ENCODE measurements at places on chromosomes 16 and 17.

DNA sequence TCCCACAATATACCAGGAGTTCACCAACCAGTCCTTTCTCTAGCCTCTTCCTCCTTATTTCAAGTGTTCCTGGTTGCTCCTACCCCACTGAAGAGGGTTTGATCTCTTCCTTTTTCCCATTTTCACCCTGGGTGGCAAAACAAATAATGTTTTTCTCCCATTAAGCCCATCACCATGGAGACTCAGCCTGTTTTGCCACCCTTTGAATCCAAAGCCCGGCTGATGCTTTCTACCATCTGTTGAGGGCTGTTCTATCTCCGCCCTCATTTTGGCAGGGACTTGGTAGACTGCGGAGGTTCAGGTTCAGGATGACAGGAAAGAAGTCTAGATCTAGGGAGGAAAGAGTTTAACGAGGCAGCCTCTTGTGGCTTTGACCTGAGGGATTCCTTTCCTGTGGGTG lies 2.6 kb downstream of the DNAH2 start:
- no peak for DNase-seq

DNA sequence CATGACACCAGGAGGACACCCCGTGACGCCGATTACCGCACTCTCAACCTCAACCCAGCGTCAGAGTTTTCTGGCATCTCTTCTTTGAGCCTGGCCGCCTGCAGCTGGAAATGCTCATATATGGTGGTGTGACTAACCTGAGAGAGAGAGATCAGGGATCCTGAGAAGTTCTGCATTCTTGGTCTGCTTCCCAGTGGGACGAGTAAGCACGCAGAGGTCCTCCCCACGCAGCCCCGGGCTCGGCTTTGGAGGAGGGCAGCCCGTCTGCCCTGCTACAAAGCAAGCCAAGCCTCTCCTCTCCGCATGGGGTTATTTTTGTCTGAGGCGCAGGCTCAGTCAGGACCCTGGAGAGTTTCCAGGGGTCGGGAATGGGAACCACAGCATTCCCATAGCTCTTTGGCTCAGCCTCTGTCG lies 16.5 kb downstream of the CRISPLD2 start:
- no peak for DNase-seq

- no peak for DNase-seq
Measured at GRCh38 chr16:78745108-78746019, 645.9 kb downstream of the WWOX start.

DNA sequence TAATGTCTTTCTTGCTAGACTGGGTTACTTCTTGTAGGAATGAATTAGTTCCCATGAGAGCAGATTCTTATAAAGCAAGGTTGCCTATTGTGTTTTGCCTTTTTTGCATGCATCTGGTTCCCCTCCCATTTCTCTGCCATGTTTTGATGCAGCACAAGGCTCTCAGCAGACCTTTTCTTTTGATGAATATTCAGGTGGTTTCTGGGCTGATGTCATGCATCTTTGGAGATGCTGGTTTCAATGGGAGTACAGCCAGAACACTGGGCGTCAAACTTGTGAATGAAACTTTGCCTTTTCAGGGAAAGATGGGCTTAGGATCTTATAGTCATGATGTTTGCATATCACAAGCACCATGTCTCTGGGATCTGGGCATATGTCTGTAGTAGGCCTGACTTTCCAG lies 111.7 kb upstream of the CCL2 start:
- DNase-seq = no peak

GRCh38 chr16:69329369-69330285 lies 761 bp downstream of the PDF start:
- peak; percentile 46 for DNase-seq

DNA sequence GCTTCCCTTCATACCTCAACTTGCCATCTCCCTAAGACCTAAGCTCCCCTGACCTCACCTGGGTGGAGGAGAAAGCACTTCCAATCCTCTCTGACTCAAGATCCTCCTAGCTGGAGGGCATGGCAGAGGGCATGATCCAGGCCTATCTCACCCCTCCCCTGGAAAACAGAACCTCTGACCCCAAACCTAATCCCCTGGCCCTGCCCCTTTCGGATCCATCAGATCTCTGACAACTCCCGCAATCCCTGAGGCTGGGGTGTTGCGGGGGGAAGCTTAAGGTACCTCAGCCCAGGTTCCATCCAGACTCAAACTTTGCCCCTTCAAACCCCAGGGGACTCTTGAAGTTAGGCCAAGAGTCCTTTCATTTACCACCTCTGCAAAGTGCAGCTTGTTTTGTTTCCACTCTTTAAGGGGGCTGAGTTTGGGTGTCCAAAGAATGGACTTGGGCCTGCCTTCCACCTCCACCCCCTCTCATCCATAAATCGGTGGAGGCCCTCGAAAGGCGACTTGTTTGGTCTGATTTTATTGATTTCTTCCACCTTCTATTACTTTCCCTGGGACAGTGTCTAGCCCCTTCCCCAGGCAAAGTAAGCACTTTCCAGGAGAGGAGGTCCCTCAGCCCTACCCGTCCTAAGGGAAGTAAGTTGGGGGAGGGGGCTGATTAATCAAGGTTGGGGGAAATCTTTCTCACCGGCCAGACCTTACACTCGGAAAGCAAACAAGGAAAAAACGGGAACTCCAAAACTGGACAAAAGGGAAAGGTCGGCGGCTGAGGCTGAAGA lies 2.6 kb downstream of the EPOP start:
- no peak for DNase-seq

DNA sequence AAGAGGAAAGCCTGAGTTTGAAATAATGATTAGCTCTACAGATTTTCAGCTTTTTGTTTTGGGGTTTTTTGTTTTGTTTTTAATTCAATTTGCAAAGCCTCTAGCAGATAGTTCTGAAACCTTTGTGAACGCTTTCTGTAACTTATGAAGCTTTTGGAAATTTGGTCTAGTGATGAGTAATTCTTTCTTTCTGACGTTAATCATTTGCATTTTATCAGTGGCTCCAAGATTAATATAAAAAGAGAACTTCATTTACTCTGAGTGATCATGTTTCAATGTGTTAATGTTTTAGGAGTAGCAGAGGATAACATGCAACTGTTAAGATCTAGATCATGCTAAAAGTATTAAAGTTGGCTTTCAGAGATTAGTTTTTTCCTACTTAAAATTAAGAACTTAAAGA lies 160.3 kb upstream of the TBX2 start:
- no peak for DNase-seq

- no peak for DNase-seq
Measured at GRCh38 chr17:29977836-29978235, 36.4 kb downstream of the EFCAB5 start.

GRCh38 chr17:416293-417206 lies 63.9 kb upstream of the RPH3AL start:
- DNase-seq = no peak

DNA sequence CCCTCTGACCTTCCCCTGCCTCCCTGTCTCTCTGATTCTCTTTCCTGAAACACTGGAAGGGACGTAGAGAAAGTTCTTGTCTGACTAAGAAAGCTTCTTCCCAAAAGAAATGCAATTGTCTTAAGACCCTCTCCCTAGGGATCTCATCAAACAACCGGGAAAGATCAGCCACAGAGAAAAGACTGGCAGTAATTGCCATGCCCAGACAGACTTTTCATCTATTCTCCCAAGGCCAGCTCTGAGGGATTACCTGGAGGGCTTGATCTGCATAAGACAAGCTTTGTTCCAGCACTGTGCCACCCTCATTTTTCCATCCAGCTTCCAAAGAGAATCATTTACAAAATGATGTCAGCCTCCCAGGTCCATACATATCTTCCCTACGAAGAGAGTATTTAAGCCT lies 38.8 kb upstream of the HS3ST3A1 start:
- DNase-seq = no peak

DNA sequence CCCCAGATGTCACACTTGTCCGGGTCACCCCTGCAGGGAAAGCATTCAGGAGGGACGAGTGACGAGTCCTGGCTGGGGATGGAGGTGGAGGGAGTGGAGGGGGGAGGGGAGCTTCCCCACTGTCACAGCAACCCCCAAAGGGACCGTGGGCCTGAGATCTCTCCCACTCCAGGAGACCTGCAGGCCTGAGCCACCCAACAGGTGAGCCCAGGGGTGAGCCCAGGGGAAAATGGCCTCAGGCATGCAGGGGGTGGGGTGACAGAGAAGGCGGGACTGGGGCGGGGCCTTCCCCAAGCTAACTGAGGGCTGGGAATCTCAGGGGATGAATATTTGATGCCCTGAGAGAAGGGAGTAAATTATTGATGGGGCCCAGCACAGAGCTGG lies 2.4 kb downstream of the USH1G start:
- no peak for DNase-seq

- no peak for DNase-seq
Measured at GRCh38 chr17:75823257-75824041, 20.8 kb downstream of the UNC13D start.

DNA sequence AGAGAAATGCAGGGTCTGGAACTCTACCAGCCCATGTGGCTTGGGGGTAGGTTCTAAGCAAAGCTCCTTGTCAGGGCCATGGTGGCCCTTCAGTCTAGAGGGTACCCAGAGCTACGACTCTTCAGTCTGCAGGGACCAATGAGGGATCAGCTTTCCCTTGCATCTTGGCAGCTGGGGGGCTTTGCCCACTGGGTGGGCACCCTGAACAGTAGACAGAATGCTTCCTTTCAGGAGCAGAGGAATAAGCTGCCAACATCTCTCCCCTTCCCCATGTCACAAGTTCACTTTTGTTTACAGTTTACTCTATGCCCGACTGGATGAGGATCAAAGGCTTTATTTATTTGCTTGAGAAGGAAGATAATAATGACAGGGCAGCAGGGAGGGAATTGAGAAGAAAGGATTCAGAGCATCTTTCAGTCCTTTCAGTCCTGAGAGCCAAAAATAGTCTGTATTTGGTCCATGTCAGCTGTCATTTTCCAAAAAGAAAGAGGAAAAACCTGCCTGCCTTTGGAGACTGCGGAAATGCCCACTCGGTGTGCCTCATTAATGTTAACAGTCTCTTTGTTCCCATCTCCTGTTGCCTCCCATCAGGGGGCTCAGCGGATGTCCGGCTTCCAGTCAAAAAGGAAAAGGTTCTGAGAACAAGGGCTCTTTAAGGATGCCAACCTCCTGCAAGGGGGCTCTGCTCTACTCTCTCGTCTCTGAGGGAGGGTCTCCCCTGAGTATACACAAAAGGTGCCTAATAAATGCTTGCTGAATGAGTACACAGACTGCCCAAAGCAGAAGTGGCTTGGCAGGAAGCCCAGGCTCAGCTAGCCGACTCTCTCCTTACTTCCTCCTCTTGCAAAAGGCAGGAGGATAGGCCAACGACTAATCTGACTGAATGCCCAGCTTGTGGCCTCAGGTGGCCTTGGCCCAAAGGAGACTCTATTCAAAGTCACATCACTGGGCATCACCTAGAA lies 17.1 kb downstream of the TRAF4 start:
- no peak for DNase-seq

GRCh38 chr16:15055141-15056053 lies 477 bp downstream of the NTAN1 start:
- DNase-seq = no peak

GRCh38 chr16:75733305-75734211 lies 7.3 kb upstream of the CPHXL start:
- DNase-seq = no peak

DNA sequence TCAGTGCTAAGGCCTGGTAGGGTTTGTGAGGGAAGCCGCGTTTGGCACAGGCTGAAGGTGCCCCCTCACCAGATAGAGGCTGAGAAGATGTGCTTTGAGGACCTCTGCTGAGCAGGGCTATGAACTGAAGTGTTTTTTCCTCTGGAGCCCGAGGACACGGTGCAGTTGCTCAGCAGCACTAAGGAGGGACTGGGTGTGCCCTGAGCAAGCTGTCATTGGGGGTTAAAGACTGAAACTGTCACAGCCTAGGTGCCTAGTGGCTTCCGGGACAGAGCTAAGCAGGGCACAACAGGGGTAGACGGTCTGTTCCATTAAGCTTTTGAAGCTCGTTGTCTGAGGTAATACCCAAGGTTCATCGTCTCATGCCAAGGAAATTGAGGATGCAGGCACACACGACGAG lies 24.8 kb upstream of the ASGR2 start:
- no peak for DNase-seq

DNA sequence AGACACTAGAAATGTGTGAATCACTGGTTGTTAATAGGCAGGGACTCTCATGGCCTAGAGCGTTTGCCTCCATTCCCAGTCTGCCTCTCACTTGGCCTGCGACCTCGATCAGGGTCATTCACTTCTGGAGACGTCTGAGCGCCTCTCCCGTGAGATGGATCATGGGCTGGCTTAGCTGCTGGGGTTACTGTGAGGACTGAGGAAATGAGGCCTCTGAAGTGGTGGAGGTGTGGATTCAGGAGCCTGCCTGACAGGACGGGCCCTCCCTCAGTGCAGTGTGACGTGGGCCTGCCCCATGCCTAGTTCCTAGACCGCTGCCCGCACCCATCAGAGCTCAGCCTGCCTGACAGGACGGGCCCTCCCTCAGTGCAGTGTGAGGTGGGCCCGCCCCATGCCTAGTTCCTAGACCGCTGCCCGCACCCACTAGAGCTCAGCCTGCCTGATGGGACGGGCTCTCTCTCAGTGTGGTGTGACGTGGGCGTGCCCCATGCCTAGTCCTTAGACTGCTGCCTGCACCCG lies 61.9 kb downstream of the BANP start:
- no peak for DNase-seq

- peak; percentile 19 for DNase-seq
Measured at GRCh38 chr16:74608944-74609343, 2.0 kb upstream of the GLG1 start.

DNA sequence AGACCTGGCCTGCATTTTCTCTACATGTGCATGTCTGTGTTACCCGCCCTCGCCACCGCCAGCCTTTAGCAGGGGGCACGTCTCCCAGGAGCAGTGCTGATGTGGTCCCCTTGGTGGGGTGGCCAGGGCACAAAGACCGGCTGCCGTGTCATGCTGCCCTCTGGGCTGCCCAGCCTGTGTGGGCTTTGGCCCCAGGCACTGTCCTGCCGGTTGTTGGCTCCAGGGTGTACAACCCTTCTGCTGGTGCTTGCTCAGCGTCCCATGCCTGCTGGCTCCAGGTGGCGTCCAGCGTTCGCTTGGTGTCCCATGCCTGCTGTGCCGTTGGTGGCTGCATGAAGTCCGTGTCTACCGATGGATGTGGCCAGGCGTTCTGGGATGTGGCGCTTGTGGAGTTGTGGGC lies 4.1 kb downstream of the BAIAP2 start:
- no peak for DNase-seq

- no peak for DNase-seq
Measured at GRCh38 chr16:56637814-56638750, at the start of gene MT1A. MT1A (plus strand) TSS chr16:56638666; CDS start chr16:56638739, 73 bp downstream.

DNA sequence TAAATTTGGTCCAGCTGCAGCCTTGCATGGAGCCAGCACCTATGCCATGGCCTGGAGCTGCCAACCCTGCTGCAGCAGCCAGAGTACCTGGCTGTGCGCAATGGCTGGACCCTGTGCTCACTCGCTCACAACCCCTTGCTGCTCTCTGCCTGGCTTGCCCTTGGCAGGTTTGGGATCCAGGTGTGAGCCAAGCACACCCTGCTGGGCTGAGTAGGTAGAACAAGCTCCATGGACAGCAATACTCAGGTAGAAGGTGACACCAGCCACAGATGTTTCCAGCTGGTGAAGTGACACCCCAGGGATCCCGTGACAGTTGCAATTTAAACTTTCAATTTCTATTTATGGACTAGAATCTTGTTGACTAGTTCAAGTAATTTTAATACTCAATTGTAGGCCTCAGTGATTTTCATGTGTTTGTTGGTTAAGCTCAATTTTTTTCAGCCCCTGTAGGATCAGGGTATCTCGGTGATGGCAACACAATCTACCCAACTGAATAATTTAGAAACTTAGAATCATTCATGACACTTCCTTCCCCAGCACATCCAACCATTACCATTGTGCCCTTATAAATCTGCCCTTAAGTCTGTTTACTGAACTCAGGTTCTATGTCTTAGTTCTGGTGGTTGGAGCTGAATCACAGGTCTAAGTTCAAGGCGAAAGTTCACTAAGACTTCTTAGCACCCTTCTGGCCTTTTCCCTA lies 480.0 kb downstream of the PMP22 start:
- DNase-seq = peak; percentile 6

Data from stimulated activated CD4-positive, alpha-beta T cell treated with anti-CD3 and anti-CD28 coated beads, Interleukin-2, amount 100 ng/mL, for 4 hours (primary cell).